ENCODE measurements at places on chromosomes 13 and 19.
A peak's percentile ranks its signal among the peaks of the same experiment; 100 is the strongest.

GRCh38 chr13:50552424-50552966 is 291.0 kb downstream of the DLEU7 start:
- no peak for DNase-seq

GRCh38 chr13:24618011-24618955 is 61.9 kb upstream of the ATP12A start:
- DNase-seq: peak; percentile 29

DNA sequence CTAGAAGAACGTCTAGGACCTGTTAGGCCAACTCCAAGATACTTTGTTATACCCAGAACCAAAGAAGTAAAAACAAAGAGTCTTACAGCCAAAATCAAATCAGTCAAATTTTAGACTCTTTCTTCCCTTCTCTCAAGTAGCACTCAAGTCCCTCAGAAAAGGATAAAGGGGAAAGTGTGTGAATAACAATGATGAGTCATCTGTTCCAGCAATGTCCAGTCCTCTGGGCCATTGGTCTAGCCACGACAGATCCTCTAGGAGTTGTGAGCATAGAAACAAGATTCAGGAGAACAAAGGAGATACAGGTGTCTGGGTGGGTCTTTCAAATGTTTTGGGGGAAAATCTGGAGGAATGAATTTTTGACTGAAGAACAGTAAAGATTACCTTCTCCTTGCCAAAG is 36.3 kb downstream of the STOML3 start:
- no peak for DNase-seq

- DNase-seq: no peak
These were observed 7.0 kb downstream of the KLK3 start for GRCh38 chr19:50861496-50862286.

Measured in stimulated activated CD4-positive, alpha-beta T cell treated with anti-CD3 and anti-CD28 coated beads, Interleukin-4, amount 100 ng/mL, for 48 hours (primary cell).